ENCODE measurements at places on chromosomes 12 and 14. TPM values are rescaled to one million over a fixed set of nuclear protein-coding genes. Genes with fewer than 3 reads are reported as not detected.

GRCh38 chr12:132142679-132143335 is 1.3 kb downstream of the DDX51 start:
- no peak for DNase-seq

- DNase-seq = no peak
These were observed 233.3 kb upstream of the FOXN3 start for GRCh38 chr14:89650077-89650978.

DNA sequence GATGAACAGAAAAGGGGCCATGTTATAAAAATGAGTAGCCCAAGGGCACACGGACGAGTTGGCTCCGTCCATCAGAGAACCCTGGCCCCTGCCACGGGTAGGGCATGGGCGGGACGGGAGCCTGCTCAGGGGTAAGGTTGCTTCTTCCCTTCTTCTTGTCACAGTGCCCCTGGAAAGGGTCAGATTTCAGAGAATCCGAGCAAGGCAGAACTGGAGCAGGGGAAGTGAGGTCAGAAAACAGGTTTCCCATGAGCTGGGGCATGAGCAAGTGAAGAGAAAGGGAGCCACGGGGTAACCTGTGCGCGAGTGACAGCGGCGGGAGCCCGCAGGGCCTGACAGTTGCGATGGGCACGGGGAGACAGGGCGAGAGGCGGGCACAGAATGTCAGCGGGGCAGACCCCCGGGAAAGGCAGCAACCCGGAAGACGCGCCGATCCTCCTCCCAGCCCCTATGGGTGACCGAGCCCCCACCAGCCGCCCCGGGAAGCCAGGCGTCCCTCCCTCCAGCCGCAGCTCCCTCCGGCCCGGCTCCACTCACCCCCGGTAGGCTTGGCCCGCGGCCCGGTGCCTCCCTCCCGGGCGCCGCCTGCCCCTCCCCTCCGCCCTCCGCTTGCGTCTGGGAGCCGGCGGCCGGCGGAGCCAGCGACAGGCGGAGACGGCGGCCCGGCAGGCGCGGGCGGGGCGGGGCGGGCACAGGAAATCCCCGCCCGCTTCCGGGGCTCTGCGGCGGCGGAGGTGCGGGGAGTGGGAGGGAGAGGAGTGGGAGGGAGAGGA is at the start of gene ZNF641:
Gene ZNF641, minus strand, starts transcription at position 671 of the 773 bp plus-strand sequence. CDS start 2,829 bp downstream, outside the sequence.
- DNase-seq = peak; percentile 89

DNA sequence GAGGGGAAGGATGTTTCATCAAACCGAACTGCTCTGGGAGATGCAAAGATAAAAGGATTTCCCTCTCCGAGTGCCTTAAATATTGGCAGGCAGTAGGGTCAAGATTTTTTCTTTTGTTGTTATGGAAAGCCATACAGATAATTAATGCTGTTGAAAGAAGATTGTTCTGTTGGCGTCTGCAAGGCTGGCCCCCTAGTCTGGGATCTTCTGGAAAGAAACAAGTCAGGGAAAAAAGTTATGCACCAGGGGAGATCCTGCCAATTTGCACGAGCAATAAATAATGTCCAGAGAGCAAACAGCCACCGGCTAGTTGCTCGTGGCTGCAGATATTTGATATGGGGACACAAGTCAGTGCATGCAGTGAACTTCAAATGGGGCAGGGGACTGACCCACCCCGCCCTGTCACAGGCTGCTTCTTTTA is 202.1 kb upstream of the MYL2 start:
- DNase-seq = no peak

GRCh38 chr12:79058342-79058741 is 193.8 kb downstream of the SYT1 start:
- no peak for DNase-seq

DNA sequence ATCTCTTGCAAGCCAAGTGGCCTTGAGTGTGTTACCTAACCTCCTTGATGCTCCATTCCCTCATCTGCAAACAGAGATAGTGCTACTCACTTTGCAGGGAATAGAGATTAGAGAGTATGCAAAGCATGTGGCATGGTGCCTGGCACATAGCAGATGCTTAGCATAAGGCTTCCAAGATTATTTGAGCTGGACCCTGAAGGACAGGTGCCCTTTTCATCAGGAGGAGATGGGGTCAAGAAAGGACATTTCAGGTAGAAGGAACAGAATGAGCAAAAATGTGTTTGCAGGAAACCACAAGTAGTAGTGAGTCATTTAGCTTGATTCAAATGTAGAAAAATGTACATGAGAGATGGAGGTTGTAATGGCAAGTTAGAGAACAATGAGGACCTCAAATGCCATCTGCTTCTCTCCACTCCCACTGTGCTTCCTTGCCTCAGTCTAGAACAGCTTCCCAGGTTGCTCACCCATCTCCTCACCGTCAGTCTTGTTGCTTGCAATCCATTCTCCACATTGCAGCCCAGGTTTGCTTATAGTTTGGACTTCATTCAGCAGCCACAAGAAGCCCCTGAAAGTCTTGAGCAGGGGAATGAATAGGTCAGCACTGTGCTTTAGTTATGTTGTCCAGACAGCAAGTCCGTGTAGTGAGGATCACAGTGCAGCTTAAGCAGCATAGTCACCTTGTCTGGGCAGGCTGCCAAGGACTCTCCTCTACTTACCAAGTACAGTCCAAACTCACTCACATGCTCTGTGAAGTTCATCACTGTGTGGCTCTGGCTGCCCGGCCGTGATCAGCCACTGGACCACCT is 536.3 kb upstream of the CCDC196 start:
- DNase-seq = no peak

DNA sequence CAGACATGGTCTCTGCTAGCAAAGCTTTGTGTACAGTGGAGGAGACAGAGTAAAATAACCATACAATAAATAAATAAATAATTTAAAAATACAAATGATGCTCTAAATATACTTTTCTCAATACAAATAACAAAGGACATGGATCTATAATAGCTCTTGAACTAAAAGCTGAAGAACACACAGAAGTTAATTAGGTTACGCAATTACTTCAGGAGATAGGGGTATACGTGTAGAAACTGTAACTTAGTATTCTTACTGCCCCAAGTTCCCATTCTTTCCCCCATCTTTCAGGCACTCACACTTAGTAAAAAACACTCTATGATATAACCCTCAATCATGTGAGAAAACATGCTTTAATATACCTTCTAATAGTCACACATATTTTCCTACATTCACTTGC is 44.2 kb downstream of the INSM2 start:
- DNase-seq = no peak

DNA sequence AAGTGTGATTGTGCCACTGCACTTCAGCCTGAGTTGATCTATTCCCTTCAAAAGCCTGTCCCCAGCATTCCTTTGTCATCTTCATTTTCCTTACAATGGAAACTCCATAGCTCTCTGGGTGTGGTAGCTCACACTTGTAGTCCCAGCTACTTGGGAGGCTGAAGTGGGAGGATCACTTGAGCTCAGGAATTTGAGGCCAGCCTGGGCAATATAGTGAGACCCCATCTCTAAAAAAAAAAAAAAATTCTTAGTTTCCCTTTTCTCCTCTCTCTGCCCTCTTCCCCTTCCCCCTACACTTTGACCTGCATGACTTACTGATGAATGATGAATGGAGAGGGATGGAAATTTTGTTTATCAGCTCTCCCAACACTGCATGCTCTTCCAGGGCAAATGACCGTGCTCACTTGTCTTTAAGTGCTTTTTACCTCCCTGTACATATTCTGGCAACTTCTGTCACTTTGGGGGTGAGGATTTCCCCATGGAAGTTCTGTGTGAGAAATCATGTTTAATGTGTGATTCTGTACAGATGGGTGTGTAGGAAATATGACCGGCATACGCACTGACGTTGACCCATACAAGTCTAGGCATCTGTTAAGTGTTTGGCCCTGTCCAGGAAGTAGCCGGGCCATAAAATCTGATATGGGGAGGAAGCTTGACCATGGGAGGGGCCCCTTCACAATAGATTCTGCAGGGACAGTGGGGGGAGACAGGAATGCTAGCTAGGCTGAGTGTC is 65.4 kb downstream of the ZFP36L1 start:
- no peak for DNase-seq

DNA sequence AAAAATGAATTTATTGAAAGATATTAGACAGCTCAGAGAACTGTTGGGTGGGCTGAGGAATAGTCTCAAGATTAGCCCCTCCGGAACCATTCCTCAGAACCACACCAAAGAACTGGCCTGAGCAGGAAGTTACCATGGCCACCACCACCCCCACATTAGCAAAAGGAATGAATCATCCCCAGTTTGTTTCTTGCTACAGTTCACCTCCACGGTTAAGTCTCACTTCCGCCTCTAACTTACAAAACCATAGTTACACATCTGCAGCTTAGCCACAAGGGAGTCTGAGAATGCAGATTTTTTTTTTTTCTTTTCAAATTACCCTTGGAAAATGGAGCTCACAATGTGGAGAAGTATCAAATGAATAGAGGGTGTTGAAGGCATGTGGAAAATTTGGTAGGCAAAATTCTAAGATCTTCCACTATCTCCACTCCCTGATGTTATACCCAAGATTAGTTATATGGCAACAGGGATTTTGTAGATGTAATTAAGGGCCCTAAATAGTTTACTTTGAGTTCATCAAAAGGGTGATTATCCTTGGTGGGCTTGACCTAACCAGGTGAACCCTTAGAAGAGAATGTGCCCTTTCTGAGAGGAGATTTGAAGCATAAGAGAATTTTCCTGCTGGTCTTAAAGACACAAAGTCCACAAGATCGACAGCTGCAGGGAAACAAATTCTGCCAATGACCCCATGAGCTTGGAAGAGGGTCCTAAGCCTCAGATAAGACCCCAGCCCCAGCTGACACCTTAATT is 129.8 kb upstream of the KRR1 start:
- DNase-seq = no peak

DNA sequence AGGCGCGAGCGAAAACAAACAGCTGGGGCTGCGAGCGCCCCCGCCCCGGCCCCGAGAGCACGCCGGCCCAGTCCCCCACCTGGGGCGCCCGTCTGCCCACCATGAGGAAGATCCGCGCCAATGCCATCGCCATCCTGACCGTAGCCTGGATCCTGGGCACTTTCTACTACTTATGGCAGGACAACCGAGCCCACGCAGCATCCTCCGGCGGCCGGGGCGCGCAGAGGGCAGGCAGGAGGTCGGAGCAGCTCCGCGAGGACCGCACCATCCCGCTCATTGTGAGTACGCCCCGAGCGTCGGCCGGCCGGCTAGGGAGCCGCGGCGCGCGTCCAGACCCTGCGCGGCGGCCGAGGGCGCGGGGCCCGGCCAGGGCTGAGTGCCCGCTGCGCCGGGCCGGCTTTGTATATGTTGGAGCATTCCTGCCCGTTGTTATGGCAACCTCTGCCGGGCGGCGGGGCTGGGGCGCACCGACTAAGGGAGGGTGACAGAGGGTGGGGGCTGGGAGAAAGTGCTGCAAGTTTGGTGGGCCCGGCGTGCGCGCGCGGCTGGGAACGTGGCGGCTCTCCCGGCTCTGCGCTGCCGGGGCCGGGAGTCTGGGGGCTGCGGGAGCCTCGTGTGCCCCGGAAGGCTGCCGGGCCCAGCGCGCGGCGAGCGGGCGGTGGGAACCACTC is 367 bp downstream of the GALNT16 start:
- DNase-seq = no peak

- DNase-seq = no peak
These were observed 26.1 kb downstream of the LEMD3 start for GRCh38 chr12:65195387-65196055.

DNA sequence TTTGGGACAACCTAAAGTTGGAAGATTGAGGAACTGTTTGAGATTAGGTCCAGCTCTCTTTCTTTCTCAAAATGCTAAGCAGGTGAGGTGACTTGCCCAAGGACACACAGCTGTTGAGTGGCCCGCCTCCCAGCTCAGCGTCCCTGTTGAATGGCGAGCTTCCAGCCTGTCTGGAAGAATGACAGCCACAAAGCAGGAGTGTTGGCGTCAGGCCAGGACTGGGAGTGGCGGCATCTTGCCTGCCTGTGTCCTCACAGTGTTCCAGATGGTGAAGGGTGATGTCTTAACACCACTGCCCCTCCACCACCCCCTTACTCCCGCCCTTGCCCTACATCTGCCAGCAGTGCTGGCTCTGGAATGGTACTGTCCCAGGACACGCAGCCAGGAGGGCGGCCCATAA is 4.4 kb upstream of the CEBPE start:
- no peak for DNase-seq

DNA sequence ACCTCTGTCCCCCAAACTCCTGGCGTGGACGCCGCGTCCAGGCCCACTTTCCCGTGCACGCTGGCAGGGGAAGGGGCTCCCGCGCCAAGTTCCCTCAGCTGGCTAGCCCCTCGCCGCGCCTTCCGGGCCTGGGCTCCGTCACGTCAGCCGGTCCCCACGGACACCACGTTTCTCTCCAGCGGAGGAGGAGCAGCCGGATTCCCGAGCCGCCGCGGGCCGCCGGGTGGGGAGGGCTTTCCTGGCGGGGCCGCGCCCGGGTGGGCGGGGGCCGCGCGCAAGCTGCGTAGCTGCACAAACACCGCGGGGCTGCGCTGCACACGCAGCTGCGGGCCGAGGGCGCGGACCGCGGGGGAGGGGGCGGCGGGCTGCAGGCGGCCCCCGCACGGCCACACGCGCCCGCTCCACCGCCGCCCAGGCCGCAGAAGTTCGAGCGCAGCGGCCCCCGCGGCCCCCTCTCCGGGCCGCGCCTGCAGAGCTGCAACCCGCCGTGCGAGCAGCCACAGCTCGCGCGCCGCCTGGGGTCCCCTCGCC is 45.1 kb upstream of the PNMA1 start:
- DNase-seq = peak; percentile 89

- DNase-seq = peak; percentile 87
These were observed 33.5 kb upstream of the NXPH4 start for GRCh38 chr12:57182918-57183575.

DNA sequence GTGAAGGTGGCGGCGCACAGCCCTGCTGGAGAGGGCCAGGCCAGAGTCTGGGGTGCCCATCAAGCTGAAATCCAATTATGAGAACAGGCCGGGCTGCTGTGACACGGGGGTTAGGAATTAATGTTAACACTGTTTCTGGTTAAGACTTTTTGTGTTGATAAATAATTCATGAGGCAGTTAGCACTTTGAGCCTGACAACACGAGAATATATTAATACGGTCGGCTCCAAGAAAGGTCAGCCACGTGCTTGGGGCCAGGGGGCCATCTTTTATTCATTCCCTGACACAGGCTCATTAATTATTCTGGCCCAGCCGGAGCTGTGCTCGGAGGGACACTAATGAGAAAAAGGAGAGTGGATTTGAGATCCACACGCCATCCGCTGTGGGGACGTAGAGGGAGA is 45.1 kb downstream of the FBRSL1 start:
- no peak for DNase-seq

- DNase-seq = no peak
These were observed 256.7 kb downstream of the SUDS3 start for GRCh38 chr12:118633071-118633470.

SAMD15 gene
- 0.36 TPM for total RNA-seq

FAM90A1 gene
- not detected for total RNA-seq

TCHP gene
- total RNA-seq = 26.7 TPM

SLC5A8 gene
- total RNA-seq = not detected

KRT81 gene
- total RNA-seq = not detected

DHRS2 gene
- total RNA-seq = not detected
